Upper lobe of right lung (tissue), 1 donor: ENCODE measurements at places on chromosomes 3 and 15.

- DNase-seq, result no peak
Measured at GRCh38 chr15:91548549-91548948, 305.0 kb upstream of the SLCO3A1 start.

DNA sequence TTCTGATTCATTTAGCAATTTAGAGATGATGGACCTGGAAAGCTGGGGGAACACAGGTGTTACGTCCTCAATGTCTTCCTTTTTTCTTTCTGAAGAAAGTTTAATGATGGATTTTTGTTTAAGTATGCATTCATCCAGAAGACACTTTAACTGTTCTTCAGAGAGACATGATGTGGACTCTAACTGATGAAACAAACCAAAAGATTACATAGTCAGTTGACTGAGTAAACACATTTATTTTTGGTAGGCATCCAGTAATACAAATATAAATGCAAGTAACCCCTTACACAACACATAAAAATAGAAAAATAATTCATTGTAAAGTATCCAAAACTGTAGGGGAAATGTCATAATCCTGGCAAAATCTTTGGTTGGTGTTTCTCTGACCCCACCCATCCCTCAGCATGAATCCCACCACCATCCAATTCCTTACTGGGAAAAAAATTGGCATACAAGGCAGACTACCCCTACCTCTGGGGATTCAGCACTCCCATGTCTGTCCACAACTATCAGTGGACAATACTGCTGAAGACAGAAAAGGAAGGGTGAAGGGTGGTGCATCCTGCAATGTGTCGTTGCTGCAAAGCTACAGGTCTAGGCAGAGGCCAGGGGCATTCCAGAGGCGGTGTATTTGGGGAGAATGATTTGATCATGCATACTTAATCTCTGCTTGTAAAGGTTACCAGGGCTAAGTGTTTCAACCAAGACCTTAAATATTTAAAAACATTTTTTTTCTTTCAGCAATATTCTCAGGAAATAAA, 37.4 kb downstream of the THBS1 start:
- DNase-seq, result no peak

- DNase-seq, result no peak
Measured at GRCh38 chr3:120153294-120153693, 59.0 kb upstream of the GSK3B start.

GRCh38 chr15:81981908-81982307, 63.9 kb downstream of the MEX3B start:
- no peak for DNase-seq

DNA sequence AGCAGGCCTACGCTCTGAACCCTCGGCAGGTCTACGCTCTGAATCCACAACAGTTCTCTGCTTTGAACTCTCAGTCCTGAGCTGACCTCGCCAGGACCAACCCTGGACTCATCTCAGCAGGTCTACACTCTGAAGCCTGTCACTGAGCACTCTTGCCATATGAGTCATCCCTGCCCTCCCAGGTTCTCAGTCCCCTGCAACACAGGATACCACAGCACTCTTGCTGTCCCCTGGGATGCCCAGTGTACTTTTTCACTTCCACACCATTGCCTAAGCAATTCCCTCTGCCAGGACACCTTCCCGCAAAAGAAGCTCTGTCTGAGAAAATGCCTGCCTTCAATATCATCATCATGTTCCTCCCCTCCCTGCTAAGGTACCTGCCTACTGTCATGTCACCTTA, 42.0 kb downstream of the NUP210 start:
- DNase-seq, result no peak
